Neural cell (in vitro differentiated cells): ENCODE measurements at places on chromosomes 12 and 14. TPM values are rescaled to one million over a fixed set of nuclear protein-coding genes. Genes with fewer than 3 reads are reported as not detected.

TAS2R20 gene
- 1.9 and 3.3 TPM in 2 replicates for polyA plus RNA-seq

GUCY2C gene
- 0.06 TPM in 1 of 2 replicates, not detected in the other for polyA plus RNA-seq

HCAR2 gene
- polyA plus RNA-seq = not detected in 2 replicates

HHIPL1 gene
- polyA plus RNA-seq = 0.04 and 0.47 TPM in 2 replicates

DNAI7 gene
- polyA plus RNA-seq = 0.58 and 1.3 TPM in 2 replicates

CSRP2 gene
- polyA plus RNA-seq = 67.2 and 71.4 TPM in 2 replicates

SVOP gene
- 41.3 and 47.4 TPM in 2 replicates for polyA plus RNA-seq

MNAT1 gene
- polyA plus RNA-seq = 82.8 and 104 TPM in 2 replicates

BBOF1 gene
- 47.7 and 51.4 TPM in 2 replicates for polyA plus RNA-seq

KRT78 gene
- not detected in 2 replicates for polyA plus RNA-seq

CCDC38 gene
- 0.16 TPM in 1 of 2 replicates, not detected in the other for polyA plus RNA-seq

SOAT2 gene
- polyA plus RNA-seq = not detected in 2 replicates

CRADD gene
- 23.5 and 39.0 TPM in 2 replicates for polyA plus RNA-seq

LHX5 gene
- polyA plus RNA-seq = 2.0 and 3.8 TPM in 2 replicates

KRT77 gene
- polyA plus RNA-seq = not detected in 2 replicates

IKZF4 gene
- polyA plus RNA-seq = 4.8 and 5.0 TPM in 2 replicates

ZFP36L1 gene
- polyA plus RNA-seq = 0.12 and 0.48 TPM in 2 replicates

KRT4 gene
- polyA plus RNA-seq = not detected in 2 replicates

RPS6KL1 gene
- 147 and 187 TPM in 2 replicates for polyA plus RNA-seq

SRRM4 gene
- polyA plus RNA-seq = 9.9 and 10.5 TPM in 2 replicates

ASCL1 gene
- 3.4 and 5.0 TPM in 2 replicates for polyA plus RNA-seq

PPTC7 gene
- polyA plus RNA-seq = 7.1 and 7.2 TPM in 2 replicates

ENDOU gene
- not detected in 2 replicates for polyA plus RNA-seq

DDN gene
- polyA plus RNA-seq = 0.20 and 0.51 TPM in 2 replicates

ADGRD1 gene
- 1.7 and 2.2 TPM in 2 replicates for polyA plus RNA-seq

ACVRL1 gene
- polyA plus RNA-seq = not detected in 2 replicates

TCTN1 gene
- 58.3 and 63.2 TPM in 2 replicates for polyA plus RNA-seq

SOX5 gene
- polyA plus RNA-seq = 1.8 and 2.0 TPM in 2 replicates

FGF23 gene
- polyA plus RNA-seq = not detected in 2 replicates

BICDL1 gene
- polyA plus RNA-seq = 136 and 198 TPM in 2 replicates

SYCP3 gene
- 2.1 and 3.4 TPM in 2 replicates for polyA plus RNA-seq

TSPAN19 gene
- 3.5 and 4.8 TPM in 2 replicates for polyA plus RNA-seq

KIF26A gene
- polyA plus RNA-seq = 11.2 and 12.2 TPM in 2 replicates

GPR162 gene
- polyA plus RNA-seq = 82.8 and 117 TPM in 2 replicates

ZC2HC1C gene
- polyA plus RNA-seq = 3.9 and 4.5 TPM in 2 replicates

SLC25A47 gene
- 0.44 TPM in 1 of 2 replicates, not detected in the other for polyA plus RNA-seq

CDCA3 gene
- polyA plus RNA-seq = 4.1 and 7.3 TPM in 2 replicates

C12orf60 gene
- polyA plus RNA-seq = 3.8 and 4.8 TPM in 2 replicates

APOF gene
- not detected in 2 replicates for polyA plus RNA-seq

PZP gene
- polyA plus RNA-seq = not detected in 2 replicates

LALBA gene
- not detected in 2 replicates for polyA plus RNA-seq

KCNA5 gene
- polyA plus RNA-seq = 7.5 and 8.6 TPM in 2 replicates

ATN1 gene
- polyA plus RNA-seq = 9.2 and 13.7 TPM in 2 replicates

VDR gene
- not detected in 2 replicates for polyA plus RNA-seq

EIF4B gene
- 329 and 333 TPM in 2 replicates for polyA plus RNA-seq
